ENCODE measurements at places on chromosomes 6 and 20.
A peak's percentile ranks its signal among the peaks of the same experiment; 100 is the strongest.

DNA sequence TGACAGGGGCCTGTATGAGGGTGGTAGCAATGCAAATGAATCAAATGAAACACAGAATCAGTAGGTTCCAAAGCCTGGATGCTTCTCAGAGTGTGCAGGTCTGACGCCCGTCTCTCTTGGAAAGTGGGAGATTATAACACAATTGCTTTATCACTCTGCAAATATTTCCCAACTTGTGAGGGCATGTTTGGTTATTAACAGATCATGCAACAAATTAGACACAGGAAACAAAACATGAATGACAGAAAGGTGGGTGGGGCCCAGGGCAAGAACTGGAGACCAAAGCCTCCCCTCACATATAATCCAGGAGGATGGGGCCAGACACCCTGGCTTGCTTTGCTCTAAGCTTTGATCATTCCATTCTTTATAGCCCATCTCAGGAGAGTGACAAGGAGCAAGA is 108.6 kb upstream of the MRPS10 start:
- no peaks in the 10 kb centered on the region for H3K4me1 ChIP-seq
- no peak for DNase-seq
- no peak overlapping the region for H3K4me3 ChIP-seq
- H3K27me3 ChIP-seq, result no peaks in the 10 kb centered on the region
- peaks cover 2% of the 10 kb centered on the region for H3K36me3 ChIP-seq

GRCh38 chr20:46930640-46931339 is 36.1 kb downstream of the EYA2 start:
- no peak for DNase-seq
- no peak overlapping the region for H3K27ac ChIP-seq
- peaks cover 2% of the 10 kb centered on the region for H3K4me1 ChIP-seq
- no peaks in the 10 kb centered on the region for H3K27me3 ChIP-seq
- H3K36me3 ChIP-seq, result no peaks in the 10 kb centered on the region

GRCh38 chr6:41694815-41695526 is 40.4 kb downstream of the TFEB start:
- H3K4me1 ChIP-seq, result peaks cover 12% of the 10 kb centered on the region
- no peak overlapping the region for H3K27ac ChIP-seq
- H3K27me3 ChIP-seq, result no peaks in the 10 kb centered on the region

GRCh38 chr6:93848031-93848742 is 428.8 kb upstream of the EPHA7 start:
- DNase-seq, result no peak
- H3K4me3 ChIP-seq, result no peak overlapping the region
- no peak overlapping the region for H3K27ac ChIP-seq
- H3K36me3 ChIP-seq, result no peaks in the 10 kb centered on the region

- H3K27ac ChIP-seq, result no peak overlapping the region
- H3K36me3 ChIP-seq, result no peaks in the 10 kb centered on the region
- DNase-seq, result peak; percentile 16
- no peaks in the 10 kb centered on the region for H3K4me1 ChIP-seq
- H3K4me3 ChIP-seq, result no peak overlapping the region
- no peaks in the 10 kb centered on the region for H3K27me3 ChIP-seq
Observed at GRCh38 chr6:38604700-38605099, 35.0 kb downstream of the BTBD9 start.

- no peaks in the 10 kb centered on the region for H3K4me1 ChIP-seq
- peaks cover 2% of the 10 kb centered on the region for H3K27me3 ChIP-seq
- peak; percentile 0 for DNase-seq
- no peak overlapping the region for H3K27ac ChIP-seq
- no peak overlapping the region for H3K4me3 ChIP-seq
Observed at GRCh38 chr6:32329141-32329540, 42.6 kb downstream of the TSBP1 start.

All from IMR-90 (cell line).